ENCODE measurements at places on chromosomes 6 and 20.

DNA sequence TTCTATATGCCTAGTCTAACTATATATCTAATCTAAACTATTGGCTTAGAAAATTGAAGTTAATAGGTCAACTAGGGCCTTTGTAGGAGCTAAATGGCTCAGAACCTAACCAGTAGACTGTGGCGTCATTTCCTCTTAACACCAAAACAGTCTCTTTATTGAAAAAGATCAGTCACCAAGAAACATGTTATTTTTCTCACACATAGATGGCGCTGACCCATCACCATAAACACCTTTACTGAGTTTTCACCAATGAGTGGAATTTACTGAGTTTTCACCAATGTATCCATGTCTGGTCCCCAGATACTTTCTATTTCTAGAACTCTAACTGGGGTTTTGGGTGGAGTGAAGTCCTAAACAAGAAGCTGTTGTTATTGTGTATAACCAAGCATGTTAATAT, 636.0 kb downstream of the BCKDHB start:
- DNase-seq = peak; percentile 64

GRCh38 chr6:39769012-39769411, 23.2 kb upstream of the DAAM2 start:
- DNase-seq = no peak

GRCh38 chr6:53492860-53493634, 51.9 kb downstream of the GCLC start:
- DNase-seq = peak; percentile 73

- DNase-seq = no peak
Measured at GRCh38 chr6:63476302-63476701, 96.0 kb upstream of the LOC128125822 start.

GRCh38 chr6:26305641-26305969, 59.4 kb upstream of the BTN3A2 start:
- no peak for DNase-seq

DNA sequence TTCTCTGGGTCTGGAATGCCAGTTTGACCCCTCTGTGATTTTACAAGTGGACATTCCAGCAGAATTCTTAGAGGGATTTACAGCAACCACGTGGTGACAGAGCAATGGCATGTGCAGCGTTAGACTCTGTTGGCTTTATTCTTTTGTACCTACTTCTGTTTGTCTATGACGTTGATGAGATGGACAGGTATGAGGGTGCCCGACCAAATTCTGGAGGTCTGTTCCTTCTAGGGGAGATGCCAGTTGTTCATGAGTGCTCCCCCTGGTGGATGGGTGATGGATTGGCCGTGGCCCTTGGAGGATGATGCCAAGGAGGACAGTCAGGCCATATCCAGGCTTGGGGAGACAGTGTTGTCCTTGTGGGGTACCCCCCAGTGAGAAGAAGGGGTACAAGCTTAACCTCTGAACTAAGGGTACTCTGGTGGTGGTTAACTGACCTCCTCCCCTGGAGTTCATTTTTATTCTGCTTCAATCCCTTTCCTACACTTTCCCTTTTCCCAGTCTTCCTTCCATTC, 198.6 kb downstream of the DTNBP1 start:
- peak; percentile 23 for DNase-seq

DNA sequence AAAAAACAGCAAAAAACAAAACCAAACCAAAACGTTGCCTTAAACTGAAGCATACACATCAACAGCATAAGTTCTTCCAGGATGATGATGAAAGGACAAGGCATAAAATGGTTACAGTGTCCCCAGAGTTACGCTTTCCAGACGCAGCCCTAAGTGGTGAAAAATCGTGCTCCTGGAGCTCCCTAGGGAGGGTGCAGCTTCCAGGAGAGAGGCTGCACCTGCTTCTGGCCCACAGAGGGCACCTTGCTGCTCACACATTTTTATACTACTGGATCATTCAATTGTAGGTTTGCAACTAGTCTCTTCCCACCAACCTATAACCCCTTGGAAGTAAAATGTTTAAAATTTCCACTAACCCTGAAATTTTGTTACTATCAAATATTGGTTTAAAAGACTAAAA, 115.0 kb downstream of the PRKN start:
- no peak for DNase-seq

DNA sequence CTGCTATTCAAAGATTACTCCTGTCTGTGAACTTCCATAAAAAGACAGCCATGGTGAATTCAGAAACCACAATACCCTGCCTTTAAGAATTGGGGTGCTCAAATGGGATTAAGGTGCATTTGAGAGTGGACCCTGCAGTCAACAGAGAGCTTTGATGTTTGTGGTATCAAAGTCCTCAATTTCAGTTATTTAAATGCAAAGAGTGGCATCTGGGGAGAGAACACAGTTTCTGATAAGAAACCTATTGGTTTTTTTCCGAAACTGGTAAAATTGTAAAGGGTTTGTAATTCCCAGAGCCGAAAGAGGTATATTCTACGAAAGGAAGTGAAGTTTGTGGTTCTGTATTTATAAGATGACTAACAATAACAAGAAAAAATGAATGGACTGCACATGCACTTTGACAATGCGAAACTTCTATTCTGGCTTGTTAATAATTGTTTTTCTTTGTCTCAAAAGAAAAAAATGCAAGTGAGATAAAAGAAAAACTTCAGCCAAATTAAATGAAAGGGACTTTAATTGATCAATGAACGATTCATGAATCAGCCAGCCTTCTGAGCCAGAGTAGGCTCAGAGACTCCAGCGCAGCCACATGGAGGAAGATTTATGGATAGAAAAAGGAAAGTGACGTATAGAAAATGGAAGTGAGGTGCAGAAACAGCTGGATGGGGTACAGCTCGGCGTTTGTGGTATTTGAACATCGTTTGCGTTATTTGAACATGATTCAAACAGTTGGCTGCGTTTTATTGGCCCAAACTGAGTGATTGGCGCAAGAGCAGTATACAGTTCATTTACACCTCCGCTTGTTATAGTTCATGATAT, 70.5 kb upstream of the DUSP22 start:
- no peak for DNase-seq

- no peak for DNase-seq
Measured at GRCh38 chr6:82068721-82069120, 178.8 kb downstream of the IBTK start.

GRCh38 chr6:136609873-136610706, 59.9 kb upstream of the MAP7 start:
- DNase-seq = peak; percentile 100

DNA sequence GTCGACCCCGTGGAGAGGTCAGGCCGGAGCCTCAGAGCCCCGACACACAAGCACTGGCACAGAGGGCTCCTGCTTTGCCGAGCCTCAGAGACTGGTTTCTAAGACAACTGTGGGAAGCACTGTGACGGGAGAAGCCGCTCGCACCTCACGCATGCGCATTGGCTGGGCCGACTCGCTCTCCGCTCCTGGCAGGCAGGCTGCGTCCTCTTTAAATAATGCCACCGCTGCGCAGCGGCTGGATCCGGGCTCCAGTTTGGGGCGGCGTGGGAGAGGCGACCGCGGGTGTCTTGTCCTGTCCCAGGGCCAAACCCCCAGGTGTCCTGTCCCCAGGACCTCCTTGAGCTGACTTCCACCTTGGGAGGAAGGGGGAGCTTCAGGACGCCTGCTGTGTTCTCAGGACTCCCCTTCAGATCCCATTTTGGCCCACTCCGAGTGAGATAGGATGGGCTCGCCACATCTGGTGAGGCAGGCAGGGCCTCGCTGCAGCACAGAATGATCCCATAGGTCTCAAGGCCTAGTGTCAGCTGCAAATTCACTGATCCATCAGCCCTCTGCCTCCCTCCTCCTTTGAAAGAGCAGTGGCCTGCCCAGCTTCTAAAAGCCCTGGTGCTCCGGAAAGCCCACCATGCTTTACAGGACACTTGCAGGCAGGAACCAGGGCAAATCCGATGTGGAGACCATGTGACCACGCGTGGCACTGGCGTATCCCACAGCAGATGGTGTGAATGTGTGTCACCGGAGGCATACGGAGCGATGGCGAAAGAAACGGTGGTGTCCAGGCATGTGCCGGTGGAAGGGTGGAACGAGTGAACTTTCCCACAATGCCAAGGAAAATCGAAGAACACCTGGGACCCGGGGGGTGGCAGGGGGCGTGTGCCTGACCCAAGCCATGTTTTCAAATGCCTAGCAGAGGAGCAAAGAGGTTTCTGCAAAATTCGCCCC, 169.3 kb upstream of the ZNF337 start:
- DNase-seq = peak; percentile 82

DNA sequence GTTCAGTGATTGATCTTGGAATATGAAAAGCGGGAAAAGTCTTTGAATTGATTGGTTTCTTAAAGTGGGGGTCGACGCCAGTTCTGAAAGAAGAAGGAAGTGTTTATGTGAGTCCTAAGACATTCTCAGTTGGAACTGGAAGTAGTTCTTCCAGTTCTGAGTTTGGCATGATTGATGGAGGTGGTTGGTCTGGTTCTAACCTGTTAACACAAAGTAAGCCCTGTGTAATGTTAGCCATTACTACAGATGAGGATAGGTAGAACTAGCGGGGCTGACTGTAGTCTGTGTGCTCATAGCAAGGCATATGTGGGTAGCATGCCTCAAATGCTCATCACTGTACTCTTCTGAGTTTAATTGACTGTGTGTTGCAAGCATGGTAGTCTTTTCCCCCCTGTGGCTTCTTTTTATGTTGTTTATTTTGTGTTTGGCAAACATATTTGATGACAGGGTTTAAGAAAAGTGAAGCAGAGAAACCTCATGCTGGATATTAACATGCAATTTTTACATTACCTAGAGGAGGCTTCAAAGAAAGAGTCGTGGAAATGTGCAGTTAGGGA, 24.9 kb downstream of the CITED2 start:
- no peak for DNase-seq

- peak; percentile 59 for DNase-seq
Measured at GRCh38 chr20:914727-915498, 1.2 kb downstream of the ANGPT4 start.

DNA sequence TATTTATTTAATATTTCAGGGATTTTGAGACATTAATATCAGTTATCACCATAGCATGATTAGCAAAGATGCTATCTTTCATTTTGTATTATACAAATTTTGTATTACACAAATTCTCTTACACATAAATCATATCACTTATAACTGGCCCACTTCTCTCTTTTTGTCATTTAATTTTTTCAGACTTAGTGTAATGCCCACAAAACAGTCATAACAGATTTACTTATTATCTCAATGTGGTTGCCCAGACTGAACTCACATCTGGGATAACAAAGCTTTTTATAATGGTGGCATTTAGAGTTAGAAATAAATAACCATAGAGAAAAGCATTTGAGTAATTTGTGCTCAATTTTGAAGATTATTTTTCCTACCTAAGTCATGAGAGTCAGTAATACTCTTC, 148.3 kb downstream of the TFAP2B start:
- DNase-seq = no peak

DNA sequence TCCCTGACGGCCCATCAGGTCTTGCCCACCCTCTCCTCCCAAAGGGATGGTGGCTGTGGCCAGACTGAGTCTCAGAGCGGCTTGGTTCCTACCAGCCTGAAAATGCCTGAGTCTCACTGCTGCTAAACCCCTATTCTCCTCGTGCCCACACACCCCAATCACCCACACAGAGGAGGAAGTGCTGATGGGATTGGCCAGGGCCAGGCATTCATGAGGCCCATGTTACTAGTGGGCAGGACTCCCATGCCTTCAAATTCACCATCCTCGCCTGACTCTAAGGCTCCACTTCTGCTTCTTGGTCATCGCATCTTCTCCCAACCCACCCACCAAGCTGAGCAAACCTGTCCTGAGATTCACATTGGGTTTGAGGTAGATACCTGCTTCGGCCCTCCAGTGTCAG, 80.1 kb upstream of the CST7 start:
- no peak for DNase-seq

DNA sequence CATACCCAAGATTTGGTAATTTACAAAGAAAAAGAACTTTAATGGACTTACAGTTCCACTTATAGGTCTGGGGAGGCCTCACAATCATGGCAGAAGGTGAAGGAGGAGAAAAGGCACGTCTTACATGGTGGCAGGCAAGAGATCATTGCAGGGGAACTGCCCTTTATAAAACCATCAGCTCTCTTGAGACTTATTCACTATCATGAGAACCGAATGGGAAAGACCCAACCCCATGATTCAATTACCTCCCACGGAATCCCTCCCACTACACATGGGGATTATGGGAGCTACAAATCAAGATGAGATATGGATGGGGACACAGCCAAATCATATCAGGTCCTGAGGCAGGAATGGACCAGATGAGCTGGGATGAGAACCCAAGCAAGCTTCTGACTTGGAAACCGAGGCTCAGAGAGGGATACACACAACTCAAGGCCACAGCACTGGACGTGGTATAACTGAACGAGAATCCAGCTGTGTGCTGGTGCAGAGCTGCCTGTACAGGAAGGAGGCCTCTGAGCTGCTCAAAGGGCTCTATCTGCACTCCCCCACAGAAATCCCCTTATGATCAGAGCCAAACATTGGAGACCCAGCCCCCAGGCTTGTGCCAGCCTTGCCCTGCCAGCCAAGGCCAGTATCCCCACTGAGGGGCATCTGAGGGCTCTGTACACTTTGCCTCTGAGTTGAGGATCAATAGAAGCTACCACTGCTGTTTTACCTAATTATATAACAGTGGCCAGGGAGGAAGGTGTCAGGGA, 137.8 kb downstream of the CEBPB start:
- DNase-seq = no peak

DNA sequence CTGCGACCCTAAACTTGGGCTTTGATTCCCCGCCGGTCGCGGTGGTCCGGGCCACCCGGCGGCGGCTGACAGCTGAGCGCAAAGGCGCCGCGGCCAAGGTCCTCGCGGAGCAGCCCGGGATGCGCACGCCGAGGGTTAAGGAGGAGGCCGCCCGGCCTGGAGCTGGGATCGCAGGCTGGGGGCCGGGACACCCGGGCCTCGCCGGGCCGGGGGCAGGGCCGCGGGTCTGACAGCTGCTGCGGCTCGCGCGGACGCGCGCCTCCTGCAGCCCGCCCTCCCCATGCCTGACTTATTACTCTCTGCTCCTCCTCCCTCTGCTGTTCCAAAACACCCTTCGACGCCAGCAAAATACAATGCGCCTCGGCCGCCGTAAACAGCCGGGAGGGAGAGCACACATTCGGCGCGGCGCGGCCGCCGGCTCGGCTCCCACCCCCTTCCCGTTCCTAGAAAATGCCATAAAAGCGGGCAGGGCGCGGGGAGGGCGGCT, 746 bp downstream of the BACH2 start:
- DNase-seq = peak; percentile 42

GRCh38 chr6:146949425-146949824, 254.8 kb upstream of the STXBP5 start:
- no peak for DNase-seq

DNA sequence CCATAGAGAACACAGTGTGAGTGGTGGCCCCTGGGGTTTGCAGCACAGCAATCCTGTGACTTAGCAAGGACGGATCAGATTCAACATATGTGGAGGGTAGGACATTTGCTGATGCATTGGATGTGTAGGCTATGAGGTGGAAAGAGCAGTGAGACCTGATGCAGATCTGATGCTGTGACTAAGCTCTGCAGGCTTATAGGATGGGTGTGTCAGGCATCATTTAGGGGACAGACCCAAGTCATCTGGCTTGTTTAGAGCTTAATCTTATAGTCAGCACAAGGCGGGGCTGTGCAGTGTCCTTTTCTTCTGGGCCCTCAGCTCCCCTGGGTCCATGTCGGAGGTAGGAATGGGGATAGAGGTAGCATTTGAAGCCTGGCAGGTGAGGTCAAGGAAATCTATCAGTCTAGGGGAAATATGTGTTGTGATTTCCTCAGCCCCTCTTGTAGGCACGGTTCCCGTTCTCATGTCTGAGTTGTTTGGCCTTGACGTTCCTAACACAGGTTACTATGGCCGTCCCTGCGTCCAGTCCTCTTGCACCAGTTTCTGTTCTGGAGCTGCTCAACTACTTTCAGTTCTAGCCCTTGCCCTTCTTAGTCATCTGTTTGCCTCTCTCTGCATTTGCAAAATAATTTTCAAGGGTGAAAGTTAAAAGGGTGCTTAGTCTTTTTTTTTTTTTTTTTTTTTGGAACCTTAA, 15.6 kb upstream of the MAPRE1 start:
- no peak for DNase-seq

GRCh38 chr6:153015094-153015640, 12.7 kb upstream of the MTRF1L start:
- peak; percentile 35 for DNase-seq

Measured in M059J (cell line).